NCI-H2227 treated with DMSO at 0.1 percent for 48 hours (cell line): ENCODE measurements at places on chromosomes 6 and 20.
A peak's percentile ranks its signal among the peaks of the same experiment; 100 is the strongest.

- DNase-seq, result no peak
Measured at GRCh38 chr6:158778005-158778527, 41.1 kb downstream of the EZR start.

DNA sequence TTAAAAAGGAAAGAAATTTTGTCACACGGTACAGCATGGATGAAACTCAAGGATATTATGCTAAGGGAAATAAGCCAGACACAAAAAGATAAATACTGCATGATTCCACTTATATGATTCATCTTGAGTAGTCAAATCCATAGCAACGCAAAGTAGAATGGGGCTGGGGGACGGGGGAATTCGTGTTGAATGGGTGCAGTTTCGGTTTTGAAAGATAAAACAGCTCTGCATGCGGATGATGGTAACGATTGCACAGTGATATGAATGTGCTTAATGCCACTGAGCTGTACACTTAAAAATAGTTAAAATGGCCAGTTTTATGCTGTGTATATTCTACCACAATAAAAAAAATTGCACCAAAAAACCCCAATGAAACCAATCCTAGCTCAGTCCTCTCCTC, 52.9 kb upstream of the SIRPA start:
- DNase-seq, result no peak

DNA sequence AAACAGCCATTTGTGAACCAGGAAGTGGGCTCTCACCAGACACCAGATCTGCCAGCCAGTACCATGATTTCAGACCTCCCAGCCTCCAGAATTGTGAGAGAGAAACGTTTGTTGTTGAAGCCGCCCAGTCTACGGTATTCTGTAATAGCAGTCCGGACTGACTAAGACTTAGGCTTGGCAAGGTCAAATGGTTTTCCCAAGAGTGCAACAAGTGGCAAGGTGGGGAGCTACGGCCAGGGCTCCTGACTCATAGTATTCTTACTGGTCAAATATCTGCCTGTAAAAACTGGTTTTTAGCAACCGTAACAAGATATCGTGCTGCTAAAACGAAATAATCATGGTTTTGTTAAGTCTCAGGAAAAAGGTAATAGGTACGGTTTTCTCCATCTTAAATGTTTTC, 37.8 kb downstream of the MCUR1 start:
- DNase-seq, result no peak

GRCh38 chr6:127716465-127716864, 139.5 kb downstream of the C6orf58 start:
- no peak for DNase-seq

DNA sequence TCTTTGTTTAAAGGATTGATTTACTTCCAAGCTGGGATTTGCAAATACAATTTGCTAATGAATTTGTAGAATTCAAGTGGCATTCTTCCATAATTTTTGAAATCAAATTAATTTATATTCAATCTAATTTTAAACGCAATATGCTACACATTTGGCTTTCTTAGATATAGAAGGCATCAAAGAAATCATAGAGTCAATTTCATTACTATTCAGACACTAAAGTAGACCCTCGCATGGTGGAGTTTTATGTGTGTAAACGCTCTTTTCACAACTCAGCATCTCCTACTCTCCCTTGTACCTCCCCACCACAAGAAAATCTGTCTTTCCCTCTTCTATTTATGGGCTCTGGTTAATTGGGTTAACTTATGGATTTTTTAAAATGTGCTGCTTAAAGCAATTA, 144.3 kb downstream of the DOK5 start:
- no peak for DNase-seq

GRCh38 chr6:143545165-143545564, 33.6 kb upstream of the FUCA2 start:
- DNase-seq, result no peak

- DNase-seq, result no peak
Measured at GRCh38 chr6:7671581-7671980, 54.3 kb upstream of the BMP6 start.

- DNase-seq, result no peak
Measured at GRCh38 chr20:58698741-58699622, 6.4 kb downstream of the NPEPL1 start.

GRCh38 chr6:27777126-27777525, 135.1 kb downstream of the OR2B2 start:
- DNase-seq, result peak; percentile 66

- no peak for DNase-seq
Measured at GRCh38 chr6:81215092-81215432, 537.4 kb downstream of the TENT5A start.

DNA sequence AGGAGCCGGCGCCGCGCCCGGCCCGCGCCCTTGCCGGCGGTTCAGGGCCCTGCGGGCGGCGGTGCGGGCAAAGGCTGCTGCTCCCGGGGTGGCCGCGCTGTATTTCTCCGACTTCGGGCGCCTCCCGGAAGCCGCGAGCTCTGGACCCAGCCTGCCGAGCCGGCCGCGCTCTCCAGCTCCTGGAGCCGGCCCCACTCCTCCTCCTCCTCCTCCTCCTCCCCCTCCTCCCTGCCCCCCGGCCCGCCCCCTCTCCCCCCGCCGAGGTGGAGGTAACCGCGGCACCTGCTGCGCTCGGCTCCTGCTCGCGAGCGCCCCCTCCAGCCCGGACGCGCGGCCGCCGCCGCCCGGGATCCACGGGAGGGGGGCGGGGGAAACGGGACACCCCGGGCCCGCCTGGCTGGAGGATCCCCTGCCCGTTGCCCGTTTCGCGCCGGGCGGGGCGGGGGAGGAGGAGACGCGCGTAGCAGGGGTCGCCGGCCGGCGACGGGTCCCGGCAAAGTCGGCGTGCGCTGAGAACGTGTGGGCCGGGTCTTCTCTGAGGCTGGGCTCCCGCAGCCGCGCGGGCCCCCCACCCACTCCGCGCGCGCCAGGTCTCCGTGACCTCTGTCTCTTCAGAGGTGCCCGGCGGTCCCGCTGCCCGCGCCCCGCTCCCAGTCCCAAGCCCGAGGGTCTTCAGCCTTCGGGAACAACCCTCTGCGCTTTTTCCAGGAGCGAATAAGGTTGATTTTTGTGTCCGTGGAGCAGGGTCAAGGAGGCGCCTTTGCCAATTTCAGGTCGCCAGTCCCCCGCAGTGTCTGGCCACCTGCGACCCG, at the start of gene SLC22A23:
Gene SLC22A23, minus strand, starts transcription at position 153 of the 812 bp plus-strand sequence. CDS start 491 bp downstream, outside the sequence.
- peak; percentile 42 for DNase-seq

GRCh38 chr6:138432063-138432356, 28.0 kb downstream of the HEBP2 start:
- no peak for DNase-seq

GRCh38 chr20:5586720-5587119, 163.5 kb upstream of the SHLD1 start:
- no peak for DNase-seq

DNA sequence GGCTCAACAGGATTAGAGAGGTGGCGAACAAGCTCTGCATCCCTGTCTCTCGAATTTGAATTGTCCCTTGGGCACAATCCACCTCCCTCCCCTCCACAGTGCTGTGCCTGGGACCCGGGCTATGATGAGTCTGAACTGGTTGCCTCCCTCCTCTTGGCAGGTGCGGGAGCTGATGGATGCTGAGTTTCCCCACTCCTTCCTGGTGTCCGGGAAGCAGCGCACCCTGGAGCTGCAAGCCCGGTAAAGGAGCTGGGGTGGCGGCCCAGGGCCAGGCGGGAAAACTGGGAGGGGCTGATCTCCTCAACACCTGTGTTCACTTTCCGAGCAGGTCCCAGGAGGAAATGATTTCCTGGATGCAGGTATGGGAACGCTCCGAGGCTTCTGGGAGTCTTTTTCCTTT, 14.9 kb downstream of the FGD2 start:
- DNase-seq, result no peak

DNA sequence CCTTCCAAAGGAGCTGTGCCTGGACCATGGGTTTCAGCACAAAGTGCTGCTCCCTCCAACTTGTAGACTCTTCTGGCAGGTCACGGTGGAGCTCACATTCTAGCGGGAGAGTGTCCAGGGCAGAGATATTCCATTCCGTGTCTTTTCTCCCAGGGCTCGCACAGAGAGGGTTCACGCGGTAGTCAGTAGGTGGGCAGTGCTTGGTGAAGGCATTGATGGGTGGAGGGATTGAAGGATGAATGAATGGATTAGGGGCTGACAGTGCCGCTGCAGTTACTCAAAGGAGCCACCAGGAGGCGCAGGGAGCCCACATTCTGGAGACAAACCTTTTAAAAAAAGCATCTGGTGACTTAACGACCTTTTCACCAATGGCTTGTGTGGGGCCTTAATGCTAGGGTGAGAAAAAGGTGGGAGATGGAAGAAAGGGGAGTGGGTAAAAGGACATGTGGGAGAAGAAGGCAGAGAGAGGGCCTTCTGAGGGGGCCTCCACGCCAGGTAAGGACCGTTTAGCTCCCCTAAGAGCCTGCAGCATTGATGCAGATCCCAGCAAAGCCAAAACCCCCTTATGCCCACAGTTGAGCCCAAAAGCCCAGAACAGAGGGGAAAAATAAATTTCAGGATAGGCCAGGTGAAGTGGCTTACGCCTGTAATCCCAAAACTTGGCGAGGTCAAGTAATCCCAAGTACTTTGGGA, 17.5 kb upstream of the FAM110A start:
- peak; percentile 67 for DNase-seq

- no peak for DNase-seq
Measured at GRCh38 chr6:106750142-106750918, 121.0 kb downstream of the QRSL1 start.

GRCh38 chr6:75856902-75857301, 107.9 kb downstream of the MYO6 start:
- no peak for DNase-seq

DNA sequence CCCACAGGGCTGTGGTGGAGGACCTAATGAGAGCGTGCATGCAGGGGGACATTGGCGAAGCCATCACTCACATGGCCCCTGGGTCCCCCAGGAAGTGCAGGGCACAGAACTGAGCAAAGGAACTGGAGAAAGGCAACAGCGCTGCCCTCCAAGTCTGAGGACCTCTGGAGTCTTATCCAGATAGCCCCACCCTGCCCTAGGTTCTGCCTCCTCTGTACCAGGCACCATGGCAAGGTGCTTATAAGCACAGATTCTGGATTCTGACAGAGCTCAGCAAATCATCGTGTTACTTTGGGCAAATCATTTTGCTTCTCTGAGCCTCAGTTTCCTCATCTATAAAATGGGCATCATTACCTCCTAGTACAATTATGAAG, 44.5 kb downstream of the SLC13A3 start:
- no peak for DNase-seq

- DNase-seq, result no peak
Measured at GRCh38 chr20:6612606-6612923, 154.9 kb upstream of the BMP2 start.

DNA sequence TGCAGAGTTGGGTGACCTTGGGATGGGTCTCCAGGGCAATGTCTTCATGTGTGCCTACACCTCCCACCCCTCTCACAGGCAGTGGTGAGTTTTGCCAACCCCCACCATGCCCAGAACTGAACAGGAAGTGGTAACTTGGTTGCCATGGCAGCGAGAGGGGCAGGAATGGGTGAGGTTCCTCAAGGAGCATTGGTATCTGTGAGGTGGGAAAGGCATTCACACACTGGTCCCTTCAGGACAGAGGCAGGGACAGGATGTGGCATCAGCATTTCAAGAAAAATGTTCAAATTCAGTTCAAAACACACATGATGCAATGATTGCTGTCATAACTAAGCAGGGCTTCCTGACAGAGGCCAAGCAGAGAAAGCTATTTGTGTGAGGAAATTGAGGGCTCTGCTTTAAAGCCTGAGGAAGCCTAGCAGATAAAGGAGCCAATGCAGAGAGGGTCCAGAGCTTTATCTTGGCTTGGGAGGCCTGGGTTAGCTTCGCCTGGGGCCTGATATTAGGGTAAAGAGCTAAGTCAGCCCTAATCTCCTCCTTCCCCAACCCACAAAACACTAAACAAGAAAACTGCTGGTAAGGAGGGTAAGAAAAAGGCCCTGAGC, 551 bp downstream of the TREML2 start:
- no peak for DNase-seq

DNA sequence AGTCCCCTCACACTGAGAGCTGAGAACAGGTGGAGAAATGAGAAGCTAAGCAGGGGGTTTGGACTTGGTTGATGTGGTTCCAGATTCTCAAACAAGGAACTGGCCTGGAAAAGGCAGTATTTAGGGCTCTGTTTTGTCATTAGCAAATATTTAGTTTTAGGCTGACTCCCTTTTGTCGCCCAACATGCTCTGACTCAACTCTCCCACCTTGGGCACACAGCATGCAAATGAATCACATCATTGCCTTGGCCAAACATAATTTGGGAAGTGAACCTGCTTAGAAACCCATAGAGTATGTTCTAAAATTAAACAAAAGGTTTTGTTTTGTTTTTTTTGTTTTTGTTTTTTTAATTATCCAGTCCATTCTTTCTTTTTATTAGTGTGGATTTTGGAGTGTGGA, 9.5 kb upstream of the UQCC2 start:
- no peak for DNase-seq

DNA sequence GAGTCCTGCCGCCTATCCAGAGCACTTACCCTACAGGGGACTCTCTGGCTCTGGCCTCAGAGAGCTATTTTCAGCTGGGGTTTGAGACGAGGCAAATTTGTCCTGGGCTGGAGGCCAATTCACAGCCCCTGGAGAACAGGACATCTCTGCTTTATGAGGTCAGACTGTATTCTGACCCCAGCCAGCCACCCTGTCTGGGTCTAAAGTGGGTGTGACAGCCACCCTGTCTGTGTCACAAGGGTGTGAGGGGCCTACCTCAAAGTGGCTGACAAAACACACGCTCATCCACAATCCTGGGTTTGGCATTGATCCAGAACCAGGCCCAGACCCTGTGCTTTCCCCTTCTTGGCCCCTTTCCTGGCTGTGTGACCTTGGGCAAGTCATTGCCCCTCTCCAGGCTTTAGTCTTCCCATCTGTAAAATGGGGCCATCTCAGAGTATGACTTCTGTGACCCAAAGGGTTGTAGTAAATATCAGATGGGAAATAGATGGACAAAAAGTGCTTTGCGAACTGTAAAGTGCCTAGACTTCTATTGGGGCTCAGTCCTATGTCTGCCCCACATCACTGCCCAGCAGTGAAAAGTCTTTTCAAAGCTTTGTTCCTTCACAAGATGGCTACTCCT, 44.1 kb upstream of the TGM2 start:
- no peak for DNase-seq

- no peak for DNase-seq
Measured at GRCh38 chr6:31114970-31115849, 610 bp downstream of the PSORS1C1 start.

DNA sequence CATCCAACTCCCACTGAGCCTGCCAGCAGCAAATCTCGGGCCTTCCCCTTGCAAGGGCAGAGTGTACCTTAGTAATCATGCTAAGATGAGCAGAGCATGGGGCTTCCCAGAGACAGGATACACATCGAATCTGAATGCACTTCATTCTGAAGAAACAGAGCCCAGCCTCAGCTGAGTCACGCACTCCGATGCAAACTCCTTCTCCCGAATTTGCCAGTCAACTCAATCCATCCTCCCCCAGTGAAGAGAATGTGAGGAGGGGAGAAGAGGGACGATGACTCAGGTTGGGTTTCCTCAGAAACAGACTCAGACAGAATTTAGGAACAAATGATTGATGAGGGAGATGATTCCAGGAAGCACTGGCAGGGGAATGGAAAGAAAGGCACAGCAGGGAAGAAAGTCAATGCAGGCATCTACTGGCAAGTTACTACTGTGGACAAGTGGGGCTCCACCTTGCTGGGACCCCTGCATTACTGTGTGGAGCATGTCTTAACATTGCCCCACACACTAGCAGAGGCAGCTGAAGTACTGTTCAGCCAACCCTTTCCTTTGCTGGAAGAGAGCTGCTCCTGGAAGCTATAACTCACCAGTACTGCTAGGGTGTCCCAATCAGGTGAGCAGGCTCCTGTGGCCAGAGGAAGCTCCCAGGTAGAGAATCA, 251.6 kb downstream of the ADGB start:
- no peak for DNase-seq

GRCh38 chr20:7817286-7817685, 123.0 kb downstream of the HAO1 start:
- DNase-seq, result no peak
